ENCODE measurements at places on chromosomes 3 and 15. TPM values are rescaled to one million over a fixed set of nuclear protein-coding genes. Genes with fewer than 3 reads are reported as not detected.

DNA sequence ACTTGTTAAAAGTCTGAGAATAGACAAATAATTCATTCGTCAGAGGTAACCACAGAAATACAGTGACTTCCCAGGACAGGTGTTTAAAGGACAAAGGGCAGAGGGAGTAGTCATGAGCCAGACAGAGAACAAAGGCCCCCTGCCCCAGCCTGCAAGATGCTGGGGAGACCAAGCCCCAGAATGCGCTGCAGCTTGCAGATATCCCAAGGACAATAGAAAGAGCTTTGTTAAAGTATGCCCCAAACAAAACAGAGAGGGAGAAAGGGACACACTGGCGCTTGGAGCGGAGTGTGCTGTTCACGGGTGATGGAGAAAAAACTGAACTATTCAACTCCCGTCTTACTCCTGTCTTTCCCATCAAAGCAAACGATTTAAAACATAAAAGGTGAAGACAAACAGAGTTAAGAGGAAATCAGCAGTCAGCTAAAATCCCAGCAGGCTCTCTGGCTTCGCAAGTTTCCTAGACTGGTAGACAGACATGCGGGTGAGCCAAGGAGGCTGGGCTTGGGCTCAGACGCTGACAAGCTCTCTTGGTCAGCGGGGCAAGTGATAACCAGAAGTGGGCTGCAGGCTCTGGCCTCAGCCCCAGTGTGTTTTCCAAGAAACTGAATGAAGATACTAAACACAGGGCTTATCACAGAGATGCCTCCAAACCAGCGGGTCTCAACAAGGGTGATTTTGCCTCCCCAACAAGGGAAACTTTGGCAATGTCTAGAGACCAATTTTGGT is 130.1 kb downstream of the UACA start:
- no peak for DNase-seq

RBM5 gene
- 154 TPM for total RNA-seq

C15orf62 gene
- total RNA-seq = 0.51 TPM

- DNase-seq = no peak
Measured at GRCh38 chr3:141462176-141462859, 24.5 kb upstream of the RASA2 start.

GRCh38 chr3:27680517-27681246 is 41.4 kb downstream of the EOMES start:
- peak; percentile 66 for DNase-seq

DNA sequence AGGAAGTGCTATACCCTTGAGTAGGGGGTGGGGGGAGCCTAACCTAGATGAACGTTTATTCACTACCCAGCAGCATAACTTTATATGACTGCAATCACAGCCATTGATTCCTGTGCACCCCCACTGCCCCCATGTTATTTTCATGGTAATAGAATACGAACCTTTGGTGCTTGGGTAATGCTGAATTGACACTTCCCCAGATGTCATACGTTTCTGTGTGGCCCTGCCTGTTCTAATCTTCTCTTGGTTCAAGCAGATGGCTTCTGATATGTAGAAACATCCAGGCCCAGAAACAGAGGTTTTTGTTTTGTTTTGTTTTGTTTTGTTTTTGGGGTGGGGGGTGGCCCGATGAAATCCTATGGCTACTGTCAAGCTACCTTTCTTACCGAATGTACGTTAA is 237.9 kb upstream of the TOPAZ1 start:
- DNase-seq = no peak

- DNase-seq = no peak
Measured at GRCh38 chr15:70504988-70505387, 258.4 kb downstream of the UACA start.

- no peak for DNase-seq
Measured at GRCh38 chr3:20683910-20684309, 497.9 kb upstream of the SGO1 start.

SPTSSB gene
- not detected for total RNA-seq

DNA sequence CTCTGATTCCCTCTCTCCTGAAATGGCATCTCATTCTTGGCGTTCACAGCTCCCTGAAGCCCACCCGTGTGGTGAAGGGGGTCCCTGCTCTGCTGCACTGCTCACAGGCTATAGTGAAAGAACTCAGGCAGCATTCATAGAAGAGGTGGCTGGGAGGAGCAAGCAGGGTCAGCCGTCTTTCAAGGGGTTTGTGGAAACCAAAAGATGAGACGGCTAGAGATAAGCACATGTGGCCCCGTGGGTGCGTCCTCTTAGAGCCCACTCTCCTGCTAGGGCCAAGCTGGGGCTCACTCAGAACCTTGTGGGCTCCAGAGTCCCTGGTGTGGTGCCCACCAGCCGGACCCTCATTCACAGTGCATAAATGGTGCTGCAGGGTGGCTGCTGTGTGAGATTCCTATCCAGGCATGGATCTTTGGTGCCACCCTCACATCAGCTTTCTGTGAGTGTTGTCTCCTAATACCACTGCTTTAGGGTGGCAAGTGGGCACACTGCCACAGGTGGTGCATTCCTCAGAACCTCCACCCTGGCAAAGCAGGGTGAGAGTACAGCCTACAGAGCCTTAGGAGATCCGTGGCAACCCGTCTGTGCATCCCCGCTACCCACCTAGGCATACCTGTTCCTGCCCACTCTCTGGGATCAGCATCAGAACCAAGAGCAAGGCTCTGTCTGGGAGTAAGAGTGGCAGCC is 11.2 kb upstream of the SEMA4B start:
- DNase-seq = no peak

- DNase-seq = no peak
Measured at GRCh38 chr3:37979541-37980461, 10.8 kb upstream of the VILL start.

TP63 gene
- total RNA-seq = 1.1 TPM

GRCh38 chr15:77717333-77717990 is 84.8 kb upstream of the LINGO1 start:
- no peak for DNase-seq

- DNase-seq = peak; percentile 69
Measured at GRCh38 chr3:108862865-108863798, 40.5 kb downstream of the TRAT1 start.

DNA sequence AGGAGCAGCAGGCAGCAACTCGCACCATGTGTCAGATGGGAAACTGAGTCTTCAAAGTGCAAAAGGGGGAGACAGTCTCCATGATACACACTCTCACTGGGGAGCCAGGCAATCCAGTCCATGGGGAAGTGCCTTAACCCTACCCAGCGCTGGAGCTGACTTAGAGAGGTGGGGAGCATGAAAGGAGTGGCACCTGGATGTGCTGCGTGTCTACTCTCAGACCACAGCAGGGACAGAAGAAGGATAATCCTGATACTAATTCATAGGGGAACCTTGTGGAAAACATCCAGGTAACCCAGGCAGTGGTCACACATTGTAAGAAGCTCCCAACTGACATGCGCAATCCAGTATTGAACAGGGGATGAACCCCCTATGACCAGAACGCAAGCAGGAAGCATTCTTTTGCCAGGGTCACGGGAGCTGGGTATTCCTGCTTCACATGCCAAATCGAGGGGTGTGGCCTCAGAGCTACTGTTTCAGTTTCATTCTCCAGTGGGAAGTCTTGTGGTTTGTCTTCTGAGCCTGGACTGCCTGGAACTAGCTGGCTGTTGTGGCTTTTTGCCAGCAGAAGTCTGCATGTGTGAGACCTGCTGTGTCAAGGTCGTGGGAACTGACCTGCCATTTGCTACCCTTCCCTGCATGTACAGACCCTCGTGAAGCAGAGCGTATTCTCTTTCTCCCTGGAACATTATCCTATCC is 367.6 kb upstream of the NDN start:
- no peak for DNase-seq

DNA sequence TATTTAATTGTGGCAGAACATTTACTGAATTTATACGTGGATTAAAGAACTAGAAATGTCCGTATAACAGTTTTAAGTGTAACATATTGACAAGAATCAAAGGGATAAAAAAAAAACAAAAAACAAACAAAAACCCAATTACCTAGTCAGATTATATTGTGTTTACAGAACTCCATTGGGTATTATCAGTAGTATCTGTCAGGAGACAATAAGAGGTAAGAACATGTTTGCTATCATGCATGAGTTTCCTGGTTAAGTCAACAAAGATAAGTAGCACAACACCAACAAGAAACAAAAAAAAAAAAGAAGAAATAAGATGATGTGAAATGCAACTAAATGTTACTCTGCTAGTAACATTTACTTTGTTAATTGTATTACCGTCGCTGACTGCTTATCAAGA is 570.6 kb downstream of the ZBBX start:
- DNase-seq = no peak

DNA sequence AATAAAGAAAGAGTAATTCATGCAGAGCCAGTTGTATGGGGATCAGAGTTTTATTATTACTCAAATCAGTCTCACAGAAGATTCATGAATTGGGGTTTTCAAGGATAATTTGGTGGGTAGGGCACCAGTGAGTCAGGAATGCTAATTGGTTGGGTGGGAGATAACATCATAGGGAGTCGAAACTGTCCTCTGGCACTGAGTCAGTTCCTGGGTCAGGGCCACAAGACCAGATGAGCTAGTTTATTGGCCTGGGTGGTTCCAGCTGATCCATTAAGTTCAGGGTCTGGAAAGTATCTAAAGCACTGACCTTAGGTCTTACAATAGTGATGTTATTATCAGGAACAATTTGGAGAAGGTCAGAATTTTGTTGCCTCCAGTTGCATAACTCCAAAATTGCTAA is 998.6 kb upstream of the EPHA6 start:
- DNase-seq = no peak

PLIN1 gene
- total RNA-seq = not detected

GRCh38 chr3:111070772-111071256 is 802 bp upstream of the NECTIN3 start:
- peak; percentile 73 for DNase-seq

FAM98B gene
- 71.6 TPM for total RNA-seq

- no peak for DNase-seq
Measured at GRCh38 chr15:29924750-29925149, 102.5 kb upstream of the TJP1 start.

C3orf20 gene
- 0.28 TPM for total RNA-seq

- DNase-seq = no peak
Measured at GRCh38 chr15:69105451-69105985, 54.9 kb upstream of the GLCE start.

DNA sequence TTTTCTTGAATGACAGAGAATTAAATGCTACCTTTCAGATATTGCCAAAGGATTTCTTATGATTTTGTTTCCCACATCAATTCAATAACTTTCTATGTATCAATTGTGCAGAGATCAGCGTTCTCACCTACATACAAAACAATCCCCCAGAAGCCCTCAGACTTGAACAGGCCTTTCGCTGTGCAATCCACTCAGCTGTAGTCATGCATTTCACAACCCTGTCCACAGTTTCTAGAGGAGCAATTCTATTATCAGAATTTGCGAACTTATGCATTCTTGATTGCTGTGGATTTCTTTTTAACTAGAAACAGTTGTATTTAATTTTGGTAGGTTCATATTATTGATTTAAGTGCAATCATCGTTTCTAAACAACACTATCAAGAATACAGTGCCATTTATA is 13.7 kb upstream of the ALCAM start:
- DNase-seq = no peak

- no peak for DNase-seq
Measured at GRCh38 chr3:55286693-55287092, 200.4 kb downstream of the WNT5A start.

DNA sequence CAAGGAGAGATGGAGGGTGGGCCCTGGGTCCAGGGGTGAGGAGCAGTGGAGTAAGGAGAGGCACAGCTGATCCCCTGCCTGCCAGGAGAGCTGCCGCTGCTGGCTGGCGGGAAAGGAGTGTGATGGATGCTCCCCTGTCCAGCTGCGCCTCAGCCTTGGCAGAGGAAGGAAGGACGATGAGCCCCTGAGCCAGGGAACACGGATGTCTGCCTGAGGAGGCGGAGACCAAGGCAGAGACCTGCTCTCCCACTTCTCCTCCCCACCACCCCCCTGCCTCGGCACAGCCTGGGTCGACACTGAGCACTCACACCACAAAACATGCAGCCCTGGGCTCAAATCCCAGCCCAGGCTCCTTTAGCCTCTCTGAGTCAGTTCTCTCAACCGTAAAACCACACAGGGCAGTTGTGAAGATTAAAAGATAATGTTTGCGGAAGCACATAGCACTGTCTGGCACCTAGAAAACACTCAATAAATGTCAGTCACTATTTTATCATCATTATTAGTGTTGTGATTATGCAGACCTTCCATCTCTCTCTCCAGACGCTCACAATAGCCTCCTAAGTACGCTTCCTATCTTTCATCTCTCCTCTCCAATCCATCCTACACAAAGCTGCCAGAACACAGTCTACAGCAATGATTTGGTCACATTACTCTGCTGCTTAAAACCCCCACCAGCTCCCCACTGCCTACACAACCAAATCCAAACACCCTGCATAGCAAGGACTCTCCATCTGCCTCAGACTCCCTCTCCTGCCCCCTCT is 52.2 kb downstream of the SEMA5B start:
- DNase-seq = peak; percentile 64

STRIT1 gene
- total RNA-seq = not detected

MCF2L2 gene
- 4.8 TPM for total RNA-seq

GP5 gene
- total RNA-seq = 0.26 TPM

Measured in activated CD4-positive, alpha-beta T cell treated with anti-CD3 and anti-CD28 coated beads, Interleukin-2, amount 10 ng/mL, durations not matched to agents 24 days and 14 days (primary cell).